Left kidney (tissue), 8 donors: ENCODE measurements at places on chromosomes 11 and 22. TPM values are rescaled to one million over a fixed set of nuclear protein-coding genes. Genes with fewer than 3 reads are reported as not detected.

DNA sequence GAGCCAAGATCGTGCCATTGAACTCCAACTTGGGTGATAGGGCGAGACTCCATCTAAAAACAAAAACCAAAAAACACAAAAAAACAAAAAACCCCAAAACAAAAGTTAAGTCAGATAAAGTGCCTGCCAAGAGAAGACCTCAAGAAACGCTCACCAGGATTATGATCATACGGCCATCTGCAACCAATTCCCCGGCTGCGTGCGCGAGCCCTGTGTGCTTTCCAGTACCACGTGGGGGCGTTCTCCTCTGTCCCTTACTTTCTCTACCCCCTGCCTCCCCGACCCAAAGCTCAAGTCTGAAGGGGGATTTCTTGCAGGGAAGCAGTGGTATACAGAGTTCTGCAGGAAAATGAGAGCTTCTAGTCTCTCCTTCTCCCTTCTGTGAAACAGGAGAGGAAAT is 10.5 kb upstream of the RPS19BP1 start:
- no peak for DNase-seq

The APOBEC3A gene
- polyA plus RNA-seq, result 0.13 TPM

DNA sequence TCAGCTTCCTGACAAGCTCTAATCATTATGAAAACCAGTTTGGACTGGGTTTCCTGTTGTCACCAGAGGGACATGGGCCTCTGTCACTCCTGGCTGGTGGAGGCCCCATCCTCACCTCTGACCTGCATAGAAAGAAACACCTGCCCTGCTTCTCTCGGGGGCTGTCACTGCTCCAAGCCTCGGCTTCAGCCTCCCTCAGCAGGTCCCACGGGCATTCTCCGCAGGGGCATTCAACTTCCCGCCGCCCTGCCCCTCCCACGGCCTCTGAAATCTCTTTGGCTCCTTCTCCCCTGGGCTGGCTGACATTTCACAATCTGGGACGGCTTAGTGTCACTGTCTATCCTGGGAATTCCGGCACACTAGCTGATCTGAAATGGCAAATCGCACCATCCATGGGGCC is 257.9 kb downstream of the CTTN start:
- no peak for DNase-seq

- peak; percentile 56 for DNase-seq
Observed at GRCh38 chr11:118870396-118871343, 13.0 kb upstream of the CXCR5 start.

- DNase-seq, result peak; percentile 45
Observed at GRCh38 chr11:82864268-82864667, 36.0 kb downstream of the PRCP start.

The MICAL2 gene
- polyA plus RNA-seq, result 7.1 TPM

GRCh38 chr11:12202661-12203310 is 92.4 kb downstream of the MICAL2 start:
- no peak for DNase-seq

GRCh38 chr11:64660205-64660604 is 62.8 kb downstream of the NRXN2 start:
- no peak for DNase-seq

DNA sequence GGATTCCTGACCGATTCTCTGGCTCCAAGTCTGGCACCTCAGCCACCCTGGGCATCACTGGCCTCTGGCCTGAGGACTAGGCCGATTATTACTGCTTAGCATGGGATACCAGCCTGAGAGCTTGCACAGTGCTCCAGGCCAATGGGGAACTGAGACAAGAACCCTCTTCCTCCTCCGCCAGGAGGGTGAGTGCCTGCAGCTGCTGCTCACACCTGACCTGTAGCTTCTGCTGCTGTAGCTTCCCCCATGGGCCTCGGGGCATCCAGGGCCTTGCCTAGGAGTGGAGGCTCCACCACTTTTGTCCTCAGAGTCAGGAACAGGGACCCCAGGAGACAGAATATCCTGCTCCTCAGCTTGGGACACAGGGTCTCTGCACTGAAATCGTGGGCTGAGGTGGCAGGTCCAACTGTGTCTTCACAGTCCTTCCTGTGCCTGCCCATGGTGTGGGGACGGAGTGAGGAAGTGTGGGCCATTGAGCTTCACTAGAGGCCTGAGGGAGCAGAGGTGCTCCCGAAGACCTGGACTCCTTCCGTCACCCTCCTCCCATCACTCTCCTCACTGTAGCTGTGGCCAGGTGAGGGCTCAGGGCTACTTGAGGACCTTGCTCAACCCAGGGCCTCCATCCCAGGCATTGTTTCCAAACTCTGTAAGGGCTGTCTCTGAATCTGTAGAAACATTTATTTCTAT is 103.8 kb downstream of the ZNF280B start:
- DNase-seq, result no peak
